Activated T-cell treated with anti-CD3 and anti-CD28 coated beads, Interleukin-2, amount 50 U/mL, for 4 hours (primary cell): ENCODE measurements at places on chromosomes 2 and 18. TPM values are rescaled to one million over a fixed set of nuclear protein-coding genes. Genes with fewer than 3 reads are reported as not detected.

DNA sequence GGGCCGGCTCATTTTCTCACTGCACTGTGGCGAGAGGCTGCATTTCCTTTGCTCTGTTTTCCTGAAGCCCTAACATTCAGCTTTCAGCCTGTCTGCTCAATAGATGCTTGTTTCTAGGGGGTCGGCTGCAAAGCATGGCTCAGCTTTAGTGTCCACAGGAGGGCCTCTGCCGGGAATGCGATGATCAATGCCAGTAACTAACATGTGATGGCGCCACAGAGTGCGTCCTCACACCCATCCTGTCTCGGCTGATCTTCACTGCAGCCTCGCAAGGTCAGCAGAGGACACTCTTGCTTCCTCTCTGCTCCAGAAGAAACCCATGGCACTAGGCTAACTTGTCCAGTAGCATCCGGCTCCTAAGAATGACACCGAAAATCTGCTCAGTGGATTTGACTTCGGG, 156.4 kb upstream of the PXDN start:
- DNase-seq: no peak

- no peak for DNase-seq
These were observed 83.6 kb downstream of the MRPS9 start for GRCh38 chr2:105121434-105121833.

- no peak for DNase-seq
These were observed 82.0 kb downstream of the APOB start for GRCh38 chr2:20961858-20962257.

GRCh38 chr2:38602136-38602731, 494 bp downstream of the HNRNPLL start:
- peak; percentile 24 for DNase-seq

DNA sequence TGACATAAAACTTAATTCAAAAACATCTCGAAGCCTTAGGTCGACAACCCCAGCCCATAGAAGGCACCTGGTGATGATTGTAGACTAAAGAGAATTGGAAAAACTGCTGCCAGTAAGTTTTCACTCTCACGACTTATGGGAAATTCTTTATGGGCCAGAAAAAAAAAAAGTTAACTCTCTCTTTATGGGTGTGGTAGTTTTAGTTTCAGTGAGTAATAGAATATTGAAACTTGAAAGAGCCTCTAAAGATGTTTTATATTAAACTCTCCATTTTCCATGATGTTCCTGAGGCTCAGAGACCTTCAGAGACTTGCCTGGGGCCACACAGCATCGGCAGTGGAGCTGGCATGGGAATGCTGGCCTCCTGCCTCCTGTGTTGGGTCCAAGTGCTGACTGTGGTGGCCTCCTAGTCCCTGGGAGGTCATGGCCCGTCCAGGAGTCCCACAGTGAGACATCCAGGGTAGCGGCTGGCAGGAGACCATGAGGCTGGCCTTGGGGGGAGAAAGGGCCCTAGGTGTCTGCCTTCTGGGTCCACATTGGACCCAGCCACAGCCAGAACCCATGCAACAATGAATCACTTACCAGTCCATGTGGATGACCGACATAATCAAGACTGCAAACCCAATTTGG, 158.9 kb downstream of the SEPTIN10 start:
- no peak for DNase-seq

DNA sequence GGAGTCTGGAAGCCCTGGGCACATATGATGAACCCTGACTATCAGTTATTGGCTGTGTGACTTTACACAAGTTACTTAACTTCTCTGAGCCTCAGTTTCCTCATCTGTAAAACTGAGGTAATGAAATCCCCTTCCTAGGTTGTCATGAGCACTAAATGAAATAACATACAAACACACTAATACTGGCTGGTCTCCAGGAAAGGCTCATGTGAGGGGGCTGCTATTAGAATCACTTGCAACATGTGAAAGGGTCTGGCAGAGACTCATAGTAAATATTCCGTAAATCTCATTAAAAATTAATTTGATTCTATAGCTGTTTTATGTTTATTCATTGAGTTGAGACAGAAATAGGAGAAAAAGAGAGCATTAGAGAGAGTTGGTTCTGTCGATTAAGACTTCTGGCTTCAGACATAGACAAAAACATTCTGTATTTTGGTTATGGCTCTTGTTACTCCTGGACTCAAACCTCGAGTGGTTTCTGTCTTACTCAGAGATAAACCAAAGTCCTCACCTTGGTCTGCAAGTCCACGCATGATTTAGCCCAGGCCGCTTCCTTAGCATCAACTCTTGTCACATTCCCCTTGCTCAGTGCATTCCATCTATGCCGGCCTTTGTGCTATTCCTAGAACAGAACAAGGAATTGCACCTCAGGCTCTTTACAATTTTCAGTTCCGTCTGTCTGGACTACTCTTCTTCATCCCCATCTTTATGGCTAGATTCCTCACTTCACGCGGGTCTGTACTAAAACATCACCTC, 139.1 kb downstream of the NXPH2 start:
- DNase-seq: no peak

DNA sequence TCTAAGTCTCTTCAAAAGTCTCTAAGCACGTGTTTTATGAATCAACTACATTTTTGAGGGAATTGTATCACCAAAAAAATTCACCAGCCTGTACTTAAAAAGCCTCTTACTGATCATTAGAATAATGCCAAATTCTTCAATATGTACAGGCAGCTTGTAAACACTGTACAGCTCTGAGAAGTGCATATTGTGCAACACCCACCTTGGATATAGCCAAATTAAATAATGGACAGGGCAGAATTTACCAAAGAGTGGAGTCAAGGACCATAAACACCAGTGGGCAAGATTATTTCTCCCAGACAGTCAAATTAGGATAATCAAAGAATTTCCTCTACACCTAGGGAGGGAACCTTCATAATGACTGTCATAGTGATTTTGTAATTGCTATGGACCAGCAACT, 338.2 kb downstream of the NR4A2 start:
- no peak for DNase-seq

GRCh38 chr2:230864605-230865306, at the start of gene ITM2C:
ITM2C (plus strand) TSS chr2:230864942; CDS start chr2:230865026, 84 bp downstream.
- DNase-seq: peak; percentile 63

DNA sequence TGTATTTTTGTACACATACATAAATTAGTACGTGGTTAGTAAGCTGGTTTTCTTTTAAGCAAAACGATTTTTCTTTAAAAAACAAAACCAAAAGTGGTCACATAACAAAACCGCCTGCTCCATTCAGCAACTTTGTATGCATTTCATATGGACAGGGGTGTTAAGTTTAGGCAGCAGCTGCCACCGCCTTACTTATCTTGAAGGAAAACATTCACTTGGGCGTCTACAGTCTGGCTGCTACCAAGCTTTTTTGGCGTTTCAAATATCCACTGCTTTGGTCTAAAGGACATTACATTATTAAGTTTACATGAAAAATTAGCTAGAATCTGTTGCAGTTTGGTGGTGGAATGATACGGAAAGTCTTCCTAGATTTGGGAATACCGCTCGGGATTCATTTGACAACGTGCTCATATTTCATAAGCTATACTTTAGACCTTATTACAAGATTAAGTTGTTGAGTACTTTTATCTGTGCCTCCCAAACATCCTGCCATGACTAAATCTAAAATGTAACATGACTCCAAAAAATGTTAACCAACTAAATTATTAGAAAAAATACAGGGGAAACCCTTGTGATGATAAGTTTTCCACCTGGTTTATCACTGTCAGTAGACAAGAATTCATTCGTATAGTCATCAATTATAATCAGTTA, 214.8 kb downstream of the NEDD4L start:
- DNase-seq: no peak

DNA sequence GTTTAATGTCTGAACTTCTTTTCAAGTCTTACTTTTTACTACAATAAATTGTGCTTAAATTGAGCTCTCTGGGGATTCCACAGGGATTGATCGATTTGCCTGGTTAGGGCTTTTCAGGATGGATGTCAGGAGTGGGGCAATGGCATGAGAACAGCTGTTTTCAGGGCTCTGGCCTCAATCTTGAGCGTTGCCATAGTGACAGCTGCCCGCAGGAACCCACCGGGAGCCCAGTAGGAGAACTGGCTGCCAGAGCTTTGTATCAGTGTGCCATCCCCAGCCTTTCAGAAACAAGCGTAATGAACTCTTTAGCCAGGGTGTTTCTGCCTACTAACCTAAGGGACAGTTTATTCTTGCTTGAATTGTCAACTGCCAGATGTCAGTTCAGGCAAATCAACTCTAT, 93.5 kb downstream of the GALNT3 start:
- no peak for DNase-seq

- no peak for DNase-seq
These were observed 207.2 kb upstream of the SETBP1 start for GRCh38 chr18:44473394-44474066.

GRCh38 chr2:104864280-104865095, 10.6 kb downstream of the POU3F3 start:
- DNase-seq: no peak

- no peak for DNase-seq
These were observed 681 bp upstream of the NRP2 start for GRCh38 chr2:205681401-205682238.

DNA sequence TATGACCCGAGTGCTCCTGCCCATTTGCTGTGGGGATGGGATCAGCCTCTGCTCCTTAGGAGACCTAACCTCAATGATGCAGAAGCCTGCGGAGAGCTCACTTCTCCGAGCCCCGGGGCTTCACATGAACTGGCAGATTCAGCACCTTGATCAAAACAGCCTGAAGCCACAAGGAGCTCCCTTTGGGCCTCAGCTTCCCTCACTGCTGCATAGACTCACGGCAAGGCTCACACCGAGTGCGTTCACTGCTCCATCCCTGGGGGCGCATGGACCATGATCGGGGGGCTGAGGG, 33.0 kb downstream of the CRACDL start:
- DNase-seq: no peak

Gene DGUOK
- total RNA-seq: 69.5 TPM

Gene HOXD3
- not detected for total RNA-seq

Gene C2orf81
- 1.4 TPM for total RNA-seq

Gene WDR33
- total RNA-seq: 72.8 TPM

Gene SLC9A2
- total RNA-seq: 0.03 TPM

Gene LYG1
- total RNA-seq: 0.54 TPM

Gene IRS1
- total RNA-seq: 4.6 TPM

Gene LIMS3
- total RNA-seq: 1.2 TPM
